ENCODE measurements at places on chromosomes 5 and 9.

- no peak for DNase-seq
These were observed 55.1 kb upstream of the CNOT6 start for GRCh38 chr5:180438785-180439780.

DNA sequence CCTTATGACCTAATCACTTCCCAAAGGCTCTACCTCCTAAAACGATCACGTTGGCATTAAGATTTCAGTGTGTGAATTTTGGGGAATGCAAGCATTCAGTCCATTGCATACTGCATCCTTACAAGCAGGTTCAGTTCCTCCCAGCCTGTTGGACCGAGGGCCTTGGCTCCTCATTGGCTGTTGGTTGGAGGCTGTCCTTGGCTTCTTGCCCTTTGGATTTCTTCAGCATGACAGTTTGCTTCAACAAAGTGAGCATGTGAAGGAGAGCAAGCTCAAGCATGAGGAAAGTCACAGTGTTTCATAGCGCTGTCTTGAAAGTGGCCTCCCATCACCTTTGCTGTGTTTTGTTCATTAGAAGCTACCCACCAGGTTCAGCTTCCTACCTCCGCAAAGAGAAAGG is 109.5 kb downstream of the GADD45G start:
- no peak for DNase-seq

DNA sequence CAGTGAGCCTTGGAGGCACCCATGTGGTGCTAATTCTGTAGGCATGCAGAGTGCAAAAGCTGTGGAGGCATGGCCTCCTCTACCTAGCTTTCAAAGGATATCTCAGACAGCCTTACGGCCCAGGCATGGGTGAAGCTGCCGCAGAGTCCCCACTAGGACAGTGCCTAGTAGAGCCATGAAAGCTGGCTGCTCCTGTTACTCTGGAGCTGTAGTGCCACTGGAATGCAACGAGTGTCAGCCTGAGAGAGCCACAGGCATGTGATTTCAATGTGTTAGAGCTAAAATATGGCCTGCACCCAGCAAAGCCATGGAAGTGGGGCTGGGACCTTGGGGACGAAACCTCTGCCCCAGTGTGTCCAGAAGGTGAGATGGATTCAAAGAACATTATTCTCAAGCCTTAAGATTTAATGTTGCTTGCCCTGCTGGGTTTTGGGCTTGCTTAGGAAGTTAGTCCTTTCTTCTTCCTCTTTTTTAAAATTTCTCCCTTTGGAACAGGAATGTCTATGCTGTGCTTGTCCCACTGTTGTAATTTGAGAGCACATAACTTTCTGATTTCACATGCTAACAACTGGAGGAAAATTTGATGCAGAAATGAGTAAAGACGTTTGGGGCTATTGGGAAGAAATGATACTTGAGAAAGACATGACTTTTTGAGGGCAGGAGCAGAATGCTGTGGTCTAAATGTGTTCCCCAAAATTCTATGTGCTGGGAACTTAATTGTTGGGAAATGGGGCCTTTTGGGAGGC is 298.4 kb downstream of the PSAT1 start:
- no peak for DNase-seq

GRCh38 chr5:91176288-91177016 is 206.7 kb downstream of the ARRDC3 start:
- DNase-seq = no peak

DNA sequence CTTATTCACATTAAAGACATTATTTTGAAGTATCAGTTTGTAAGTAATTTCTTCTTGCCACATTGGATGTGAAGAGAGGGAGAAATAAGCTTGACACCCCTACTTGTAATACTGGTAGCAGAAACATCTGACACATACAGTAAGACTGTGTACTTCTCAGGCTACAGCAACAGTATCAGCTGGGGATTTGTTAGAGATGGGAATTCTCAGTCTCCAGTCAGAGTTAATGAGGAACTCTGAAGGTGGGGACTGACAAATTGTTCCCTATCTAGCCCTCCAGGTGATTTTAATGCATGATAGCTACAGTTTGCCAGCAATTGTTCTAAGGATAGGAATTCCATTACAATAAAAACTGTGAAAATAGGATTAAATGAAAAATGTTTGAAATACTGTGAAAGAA is 524.8 kb downstream of the PRR16 start:
- no peak for DNase-seq

DNA sequence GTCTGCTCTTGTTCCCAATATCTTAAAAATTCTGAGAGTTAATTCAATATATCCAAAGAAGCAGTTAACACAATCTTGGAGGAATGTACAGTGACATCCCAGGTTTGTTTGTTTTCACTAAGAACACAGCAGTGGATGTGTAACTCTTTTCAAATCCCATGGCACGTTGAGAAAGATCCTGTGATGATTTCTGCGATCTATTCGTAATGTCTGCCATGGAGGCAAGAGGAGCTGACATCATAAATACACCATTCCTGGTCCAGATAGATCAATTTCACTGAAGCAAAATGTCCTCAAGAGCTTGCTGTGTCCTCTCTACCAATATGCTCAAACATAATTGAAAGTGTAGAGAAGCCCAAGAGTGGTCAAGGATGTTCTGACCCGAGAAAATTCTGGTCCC is 252.8 kb upstream of the TRIM32 start:
- no peak for DNase-seq
